ENCODE measurements at places on chromosomes 13 and 19.

DNA sequence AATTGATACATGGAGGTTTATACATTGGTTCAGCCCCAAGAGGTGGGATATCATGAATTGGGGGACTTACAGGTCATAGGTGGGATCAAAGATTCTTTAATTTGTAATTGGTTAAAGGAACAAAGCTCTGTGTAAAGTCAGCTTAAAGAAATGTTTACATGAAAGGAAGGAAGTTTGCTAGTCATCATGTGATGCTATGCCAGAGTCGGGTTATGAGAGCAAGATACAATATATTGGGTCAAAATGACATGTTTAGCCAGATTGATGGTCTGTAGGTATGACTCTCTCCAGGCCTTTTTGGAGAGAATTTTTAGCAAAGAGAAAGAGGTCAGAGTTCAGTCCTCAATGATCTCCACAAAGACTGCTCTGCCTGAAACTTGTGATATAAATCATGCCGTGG is 5.3 kb upstream of the CYSLTR2 start:
- DNase-seq, result no peak

GRCh38 chr13:39023316-39023715 is 14.6 kb downstream of the PROSER1 start:
- DNase-seq, result peak; percentile 21

- DNase-seq, result no peak
These were observed 70.6 kb upstream of the SERP2 start for GRCh38 chr13:44302940-44303575.

- DNase-seq, result no peak
These were observed 64.8 kb upstream of the XPO4 start for GRCh38 chr13:20967340-20967739.

GRCh38 chr19:30488191-30488590 is 116.0 kb downstream of the ZNF536 start:
- no peak for DNase-seq

GRCh38 chr13:38661010-38661675 is 25.7 kb upstream of the FREM2 start:
- no peak for DNase-seq

DNA sequence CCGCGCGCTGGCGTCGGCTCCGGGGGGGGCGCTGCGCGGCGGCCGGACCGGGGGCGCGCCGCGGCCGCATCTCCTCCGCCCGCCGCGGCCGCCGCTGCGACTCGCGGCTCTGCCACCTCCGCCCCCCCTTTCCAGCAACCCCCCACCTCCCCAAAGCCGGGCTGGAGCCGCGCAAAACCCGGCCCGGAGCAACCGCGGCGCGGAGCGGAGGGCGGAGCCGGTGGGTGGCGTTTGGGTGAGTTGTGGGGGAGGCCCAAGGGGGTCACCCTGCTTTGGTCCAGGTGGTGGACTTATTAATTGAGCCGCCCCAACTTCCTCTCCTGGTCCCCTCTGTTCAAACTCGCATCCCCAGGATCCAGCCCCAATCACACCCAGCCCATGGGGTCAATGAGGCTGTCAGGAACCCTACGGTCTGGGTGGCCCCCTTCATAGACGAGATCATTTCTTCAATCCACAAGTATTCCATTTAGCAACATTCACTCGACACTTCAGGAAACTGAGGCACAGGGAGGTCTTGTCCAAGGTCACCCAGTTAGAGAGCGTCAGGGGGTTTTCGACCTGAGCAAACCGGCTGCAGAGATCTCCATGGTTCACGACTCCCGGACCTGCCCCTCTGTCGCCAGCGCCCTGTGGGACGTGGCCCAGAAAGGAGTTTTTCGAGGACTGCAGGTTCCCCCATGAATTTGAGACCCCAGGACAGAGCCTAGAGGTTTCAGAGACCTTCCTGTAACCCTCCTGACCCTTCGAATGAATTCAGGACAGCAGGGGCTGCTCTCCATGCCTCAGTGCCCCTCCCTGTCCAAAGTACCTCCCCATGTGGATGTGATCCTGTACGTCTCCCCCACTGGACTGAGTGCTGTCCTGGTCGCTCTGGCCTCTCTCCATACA is 22.4 kb upstream of the SEMA6B start:
- no peak for DNase-seq

- DNase-seq, result no peak
These were observed 60.2 kb upstream of the CYSLTR2 start for GRCh38 chr13:48593536-48593935.

GRCh38 chr19:38565691-38566105 is 52.1 kb downstream of the MAP4K1 start:
- no peak for DNase-seq

GRCh38 chr13:65638572-65639168 is 1591.5 kb downstream of the PCDH9 start:
- DNase-seq, result peak; percentile 31

GRCh38 chr19:30305346-30306060 is 66.7 kb upstream of the ZNF536 start:
- DNase-seq, result no peak

DNA sequence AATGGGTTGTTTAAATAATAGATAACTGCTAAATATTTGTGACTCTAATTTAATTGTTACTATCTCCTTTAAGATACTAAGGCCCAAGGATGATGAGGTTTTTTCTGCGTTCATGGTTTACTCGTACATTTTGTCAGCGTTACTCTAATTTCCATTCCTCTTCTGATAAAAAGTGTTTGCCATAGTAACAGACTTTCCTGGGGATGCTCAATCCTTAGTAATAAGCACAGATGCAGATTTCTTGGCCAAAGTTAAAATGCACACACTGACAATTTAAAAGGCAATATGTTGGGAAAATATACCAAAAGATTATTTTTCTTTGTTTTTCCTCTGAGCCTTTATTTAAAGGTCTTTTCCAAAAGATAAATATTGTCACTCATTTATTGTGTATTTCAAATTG is 149.6 kb downstream of the IRS2 start:
- DNase-seq, result no peak

- DNase-seq, result no peak
These were observed 28.4 kb upstream of the ZNF83 start for GRCh38 chr19:52666506-52666905.

DNA sequence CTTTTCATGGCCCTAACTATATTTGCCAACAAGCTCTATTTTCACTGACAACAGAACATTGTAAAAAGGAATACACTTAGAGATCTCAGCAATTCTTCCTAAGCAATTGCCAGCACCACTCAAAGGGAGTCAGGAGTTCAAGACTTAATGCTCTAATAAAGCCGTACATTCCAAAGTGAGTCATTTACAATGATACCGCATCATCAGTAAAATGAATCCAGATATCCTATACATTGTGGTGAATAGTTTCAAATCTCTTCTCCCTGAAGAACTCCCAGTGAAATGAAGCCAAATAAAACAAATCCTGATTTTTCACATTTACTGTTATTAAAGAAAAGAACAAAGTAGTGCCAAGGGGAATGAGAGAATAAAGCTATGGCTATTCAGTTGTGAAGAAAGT is 2898.7 kb upstream of the PCDH20 start:
- no peak for DNase-seq

DNA sequence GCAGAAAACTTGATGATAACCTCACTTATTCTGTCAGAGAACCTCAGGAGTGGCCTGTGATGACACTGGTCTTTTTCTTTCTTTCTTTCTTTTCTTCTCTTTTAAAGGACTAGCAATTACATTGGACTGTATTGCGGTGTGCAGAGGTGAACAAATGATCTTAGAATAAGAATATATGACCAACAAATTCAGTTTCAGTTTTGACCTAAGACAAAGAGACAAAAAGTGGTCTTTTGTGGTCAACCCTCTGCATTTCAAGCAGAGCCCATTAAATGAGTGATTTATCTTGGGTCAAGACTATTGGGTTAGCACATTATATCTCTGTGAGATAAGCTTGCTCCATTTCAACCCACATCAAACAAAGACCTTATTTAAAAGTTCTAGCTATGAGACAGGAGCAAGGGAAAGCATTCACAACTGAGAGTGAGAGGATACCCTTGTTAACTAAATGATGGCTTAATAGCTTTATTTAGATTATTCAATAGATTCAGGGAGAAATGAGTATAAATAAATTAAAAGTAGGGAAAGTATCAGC is 644.4 kb downstream of the PCDH9 start:
- DNase-seq, result no peak

Data from bronchial epithelial cell (primary cell).